CD4-positive, alpha-beta T cell treated with Interleukin-2 at 100 ng/mL for 4 hours (primary cell): ENCODE measurements at places on chromosomes 6 and 20.

DNA sequence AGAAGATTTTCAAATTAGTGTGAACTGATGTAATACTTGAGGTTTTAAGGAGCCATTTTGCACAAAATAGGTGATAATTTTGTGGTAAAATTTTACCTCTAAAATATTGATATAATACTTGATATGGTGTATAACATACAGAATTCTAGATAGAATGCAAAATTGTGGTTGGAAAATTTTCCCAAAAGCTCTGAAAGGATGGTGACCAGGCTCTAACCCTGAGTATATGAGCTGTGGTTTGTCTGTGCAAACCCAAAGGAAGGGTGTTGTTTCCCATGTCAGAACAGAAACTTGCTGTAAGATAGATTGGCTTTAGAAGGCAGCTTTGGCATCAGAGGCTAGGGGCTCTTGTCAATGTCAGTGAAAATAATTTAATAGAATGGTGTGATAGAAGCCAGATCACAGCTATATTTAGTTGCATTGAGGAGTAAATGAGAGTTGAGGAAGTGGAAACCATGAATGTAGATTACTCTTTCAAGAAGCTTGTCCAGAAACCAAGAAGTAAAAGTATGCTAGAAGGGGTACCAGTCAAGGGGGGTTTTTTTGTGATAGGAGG, 257.7 kb downstream of the FARS2 start:
- peak; percentile 42 for DNase-seq

- no peak for DNase-seq
These were observed 59.3 kb downstream of the SHLD1 start for GRCh38 chr20:5809495-5809894.

DNA sequence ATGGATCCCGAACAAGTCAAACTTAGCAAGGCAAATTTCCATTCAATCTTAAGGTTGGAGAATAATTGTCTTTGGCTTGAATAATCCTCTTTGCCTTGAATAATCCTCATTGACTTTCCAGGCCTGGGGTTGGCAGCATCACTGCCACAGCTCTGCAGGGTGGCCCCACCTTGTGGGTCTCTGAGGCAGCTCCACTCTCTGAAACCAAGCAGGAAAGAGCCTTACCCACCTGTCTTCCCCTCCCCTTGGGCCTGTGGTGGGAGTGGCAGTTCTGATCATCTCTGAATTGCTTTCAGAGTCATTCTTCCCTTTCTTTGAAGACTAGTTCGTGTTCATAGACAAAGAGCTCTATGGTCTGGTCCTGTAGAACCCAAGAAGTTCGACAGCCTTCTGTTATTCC, 47.5 kb downstream of the KCNQ5 start:
- no peak for DNase-seq

GRCh38 chr6:108235127-108235526, 25.7 kb downstream of the SNX3 start:
- no peak for DNase-seq

DNA sequence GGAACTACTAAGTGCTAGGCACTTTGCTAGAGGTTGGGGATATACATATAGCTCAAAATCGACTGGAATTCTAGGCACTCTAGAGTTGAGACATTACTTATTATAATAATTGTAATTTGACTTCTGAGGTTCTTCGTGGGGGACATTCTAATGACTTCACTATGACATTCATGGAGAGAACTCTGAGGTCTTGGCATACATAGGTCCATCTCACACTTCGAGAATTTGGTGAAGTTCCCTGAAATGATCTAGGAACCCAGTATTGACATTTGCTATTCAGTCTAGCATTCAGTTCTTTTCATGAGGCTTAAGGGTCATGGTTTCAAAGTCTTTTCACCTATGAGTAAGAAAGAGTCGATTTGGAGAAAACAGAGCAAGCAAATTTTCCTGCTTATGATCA, 446.6 kb upstream of the JAG1 start:
- DNase-seq, result no peak

GRCh38 chr6:109230453-109230852, 135.1 kb downstream of the CEP57L1 start:
- no peak for DNase-seq

- no peak for DNase-seq
These were observed 268.2 kb downstream of the SAMD5 start for GRCh38 chr6:147776631-147777213.

DNA sequence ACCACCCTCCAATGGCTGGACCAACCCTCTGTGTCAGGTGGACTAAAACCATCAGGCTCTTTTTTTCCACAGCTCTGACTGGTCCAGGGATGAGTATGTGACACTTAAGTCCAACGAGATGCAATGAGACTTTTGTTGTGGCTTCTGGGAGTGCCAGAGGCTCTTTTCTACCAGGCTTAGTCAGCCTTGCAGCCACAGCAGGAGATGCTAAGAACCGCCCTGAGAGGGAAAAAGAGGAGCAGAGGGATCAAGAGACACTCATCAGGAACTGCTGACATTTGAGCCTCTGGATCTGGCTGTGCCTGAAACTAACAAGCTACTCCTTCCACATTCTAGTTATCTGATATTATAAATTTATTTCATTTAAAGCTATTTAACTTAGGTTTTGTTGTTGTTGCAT, 270.9 kb upstream of the SULF2 start:
- DNase-seq, result no peak

DNA sequence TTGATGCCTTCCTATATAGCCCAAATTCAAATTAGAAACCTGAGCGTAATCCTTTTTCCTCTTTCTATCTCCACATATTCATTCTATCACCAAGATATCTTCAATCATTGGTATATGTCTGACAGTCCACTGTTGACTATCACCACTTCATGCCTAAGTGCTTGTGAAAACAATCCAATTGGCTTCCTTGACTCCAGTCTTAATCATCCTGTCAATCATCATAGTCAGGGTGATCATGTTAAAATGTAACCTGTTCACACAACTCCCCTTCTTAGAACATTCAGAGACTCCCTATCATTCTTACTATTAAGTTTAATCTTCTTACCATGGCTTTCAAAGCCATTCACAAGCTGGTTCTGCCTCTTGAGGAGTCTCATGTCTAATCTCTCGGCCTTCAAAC, 616.7 kb downstream of the PHF3 start:
- no peak for DNase-seq

DNA sequence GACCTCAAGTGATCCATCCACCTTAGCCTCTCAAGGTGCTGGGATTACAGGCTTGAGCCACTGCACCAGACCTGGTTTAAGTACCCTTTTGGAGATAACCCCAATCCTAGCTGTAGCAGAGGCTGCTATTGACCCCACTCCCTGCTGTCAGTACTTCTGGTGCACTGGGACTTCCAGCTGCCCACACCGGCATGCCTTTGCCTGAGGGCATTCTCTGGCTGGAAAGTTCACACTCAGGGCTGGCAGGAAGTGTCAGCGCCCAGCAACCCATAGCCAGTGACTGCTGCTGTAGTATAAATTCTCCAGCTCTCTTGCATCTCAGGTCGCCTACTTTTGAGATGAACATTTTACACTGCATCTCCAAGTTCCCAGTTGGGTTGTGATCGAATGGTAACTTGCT, 75.3 kb downstream of the UTRN start:
- DNase-seq, result no peak

DNA sequence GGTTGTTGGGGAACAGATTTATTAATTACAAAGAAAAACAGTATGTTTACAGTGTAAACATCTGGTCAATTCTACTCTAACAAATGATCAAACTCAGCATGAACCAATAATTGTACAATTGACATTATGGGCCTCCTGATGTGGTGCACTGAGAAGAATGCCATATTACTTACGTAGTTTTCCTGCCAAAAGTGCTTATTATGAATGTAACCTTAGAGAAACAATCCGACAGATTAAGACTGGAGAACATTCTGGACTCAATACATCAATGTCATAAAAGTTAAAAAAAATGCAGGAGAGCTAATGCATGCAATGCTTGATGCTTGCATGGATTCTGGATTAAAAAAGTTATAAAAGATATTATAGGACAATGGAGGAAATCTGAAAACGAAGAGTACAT, 69.0 kb downstream of the LYRM4 start:
- no peak for DNase-seq

- peak; percentile 67 for DNase-seq
These were observed 90.5 kb downstream of the SYNJ2 start for GRCh38 chr6:158072083-158072721.

DNA sequence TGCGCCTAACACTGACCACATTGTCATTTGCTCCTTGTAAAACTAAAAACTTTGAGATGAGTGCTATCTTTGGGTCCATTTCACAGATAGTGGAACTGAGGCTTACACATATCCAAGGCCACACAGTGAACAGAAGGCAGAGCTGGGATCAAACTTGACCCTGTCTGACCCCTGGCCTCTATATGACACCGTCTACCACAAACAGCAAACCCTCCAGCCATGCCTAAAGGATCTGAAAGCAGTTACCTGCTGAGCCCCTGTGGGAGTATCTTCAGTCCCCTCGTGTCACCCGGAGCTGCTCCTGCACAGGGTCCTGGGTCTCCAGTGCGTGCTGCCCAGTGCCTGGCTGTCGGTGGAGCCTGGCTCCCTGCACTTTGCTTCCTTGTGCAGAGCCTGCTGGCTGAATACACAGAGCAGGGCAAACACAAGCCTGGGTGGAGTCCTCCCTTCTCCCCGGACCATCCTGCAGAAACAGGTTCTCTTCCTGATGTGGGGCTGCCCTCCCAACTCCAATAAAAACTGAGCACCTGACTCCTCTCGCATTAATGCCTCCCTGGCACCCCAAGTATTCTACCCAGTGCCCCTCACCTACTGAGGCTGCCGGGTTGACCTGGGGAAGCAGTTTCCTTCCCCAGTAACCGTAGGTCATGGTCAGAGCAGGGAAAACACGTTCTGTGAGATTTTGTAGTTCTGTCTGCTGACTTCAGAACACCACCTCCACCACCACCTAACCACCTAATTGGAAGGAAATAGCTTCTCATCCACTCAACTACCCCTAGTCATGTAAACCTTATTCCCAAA, at the start of gene BCAS1:
TSS of gene BCAS1 (minus strand) at position 408 of the 801 bp plus-strand sequence. CDS start 11,876 bp downstream, outside the sequence.
- DNase-seq, result no peak

GRCh38 chr6:21604081-21604480, 10.5 kb downstream of the SOX4 start:
- no peak for DNase-seq

- no peak for DNase-seq
These were observed 56.4 kb downstream of the NRN1 start for GRCh38 chr6:5950361-5950785.

DNA sequence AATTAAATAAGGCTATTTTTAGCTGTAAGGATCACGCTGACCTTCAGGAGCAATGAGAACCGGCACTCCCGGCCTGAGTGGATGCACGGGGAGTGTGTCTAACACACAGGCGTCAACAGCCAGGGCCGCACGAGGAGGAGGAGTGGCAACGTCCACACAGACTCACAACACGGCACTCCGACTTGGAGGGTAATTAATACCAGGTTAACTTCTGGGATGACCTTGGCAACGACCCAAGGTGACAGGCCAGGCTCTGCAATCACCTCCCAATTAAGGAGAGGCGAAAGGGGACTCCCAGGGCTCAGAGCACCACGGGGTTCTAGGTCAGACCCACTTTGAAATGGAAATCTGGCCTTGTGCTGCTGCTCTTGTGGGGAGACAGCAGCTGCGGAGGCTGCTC, 84.0 kb downstream of the RAMACL start:
- no peak for DNase-seq

DNA sequence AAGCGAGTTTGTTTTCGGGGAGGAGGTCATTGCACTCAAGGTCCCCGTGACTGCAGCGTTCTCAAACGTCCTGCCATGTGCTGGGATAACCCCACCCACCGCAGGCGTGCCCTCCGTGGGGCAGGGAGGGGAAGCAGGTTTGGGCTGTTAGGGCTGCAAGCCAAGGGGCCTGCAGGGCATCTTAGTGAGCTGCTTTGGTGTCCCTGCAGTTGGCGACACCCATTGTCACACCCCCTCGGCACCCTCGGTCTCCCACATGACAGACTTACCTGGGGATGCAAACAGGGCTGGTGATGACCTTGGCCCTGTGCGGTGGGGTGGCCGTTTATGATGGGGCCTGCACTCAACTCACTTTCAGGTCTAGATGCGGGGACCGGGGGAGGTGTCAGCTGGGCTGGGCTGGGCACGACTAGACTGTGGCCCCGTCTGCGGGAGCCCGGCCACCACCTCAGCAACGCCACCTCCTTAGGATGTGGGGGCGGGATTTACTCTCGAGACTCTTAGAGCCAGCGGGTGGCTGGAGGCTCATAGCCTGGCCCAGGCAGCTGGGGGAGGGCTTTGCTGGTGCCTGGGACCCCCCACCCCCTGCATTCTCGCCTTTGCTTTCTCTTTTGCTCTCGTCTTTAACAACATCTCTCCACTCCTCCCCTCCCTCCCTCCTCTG, 6.5 kb upstream of the GATA5 start:
- DNase-seq, result no peak

GRCh38 chr6:104684911-104685415, 174.8 kb downstream of the HACE1 start:
- DNase-seq, result no peak

DNA sequence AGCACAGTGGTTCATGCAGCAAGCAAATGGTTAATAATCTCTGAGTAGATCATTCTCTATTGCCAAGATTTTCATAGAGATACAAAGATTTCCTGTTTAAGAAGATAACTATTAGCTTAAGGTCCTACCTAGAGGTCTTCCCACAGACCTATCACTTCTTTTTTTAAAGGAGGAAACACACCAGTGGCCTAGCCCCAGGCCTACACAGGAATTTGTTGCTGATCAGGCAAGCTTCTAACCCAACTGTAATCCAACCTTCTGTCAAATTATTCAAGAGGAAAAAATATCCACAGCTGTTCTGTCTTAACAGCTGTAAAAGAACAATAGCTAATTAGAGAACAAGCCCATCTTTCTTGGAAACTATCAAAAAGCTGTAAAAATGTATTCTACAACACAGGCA, 332.8 kb downstream of the BTBD9 start:
- DNase-seq, result no peak

DNA sequence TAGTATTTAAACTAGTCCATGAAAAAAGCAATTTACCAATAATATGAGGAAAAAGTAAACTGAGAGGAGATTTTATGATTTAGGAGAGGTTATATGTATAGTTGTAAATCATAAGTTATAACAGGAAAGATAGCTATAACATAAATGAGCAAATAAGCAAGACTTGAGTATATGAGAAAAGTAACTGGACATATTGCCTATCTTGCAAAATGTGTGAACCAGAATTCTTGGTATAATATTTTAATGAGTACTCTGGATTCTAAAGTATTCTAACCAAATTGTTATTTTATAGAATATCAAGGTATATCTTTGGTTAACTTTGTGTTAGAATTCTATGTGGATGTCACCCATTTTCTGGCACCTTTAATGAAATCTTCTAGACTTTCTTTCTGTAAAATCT, 124.6 kb downstream of the PHF3 start:
- DNase-seq, result no peak

GRCh38 chr6:124796464-124796970, 165.7 kb upstream of the RNF217 start:
- DNase-seq, result no peak
